Fibroblast of upper back skin (primary cell): ENCODE measurements at places on chromosomes 6 and 20.

DNA sequence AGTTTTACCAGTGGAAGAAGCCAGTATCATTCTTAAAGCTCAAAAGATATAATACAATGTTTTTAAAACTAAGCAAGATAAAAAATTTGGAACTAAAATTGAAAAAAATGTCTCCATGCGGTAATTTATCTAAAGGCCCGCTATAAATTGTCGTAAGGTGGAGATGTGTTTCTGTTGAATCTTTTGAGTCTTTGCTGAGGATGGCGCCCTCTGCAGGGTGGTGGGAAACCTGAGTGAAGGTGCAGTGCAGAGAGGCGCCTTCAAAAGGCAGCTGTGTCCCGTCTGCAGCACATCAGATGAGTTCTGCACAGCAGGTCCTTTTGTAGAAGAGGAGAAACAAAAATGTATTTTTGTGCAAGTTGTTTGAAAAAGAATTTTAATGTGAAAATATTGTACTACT lies 29.4 kb upstream of the KIF25 start:
- no peak for DNase-seq

DNA sequence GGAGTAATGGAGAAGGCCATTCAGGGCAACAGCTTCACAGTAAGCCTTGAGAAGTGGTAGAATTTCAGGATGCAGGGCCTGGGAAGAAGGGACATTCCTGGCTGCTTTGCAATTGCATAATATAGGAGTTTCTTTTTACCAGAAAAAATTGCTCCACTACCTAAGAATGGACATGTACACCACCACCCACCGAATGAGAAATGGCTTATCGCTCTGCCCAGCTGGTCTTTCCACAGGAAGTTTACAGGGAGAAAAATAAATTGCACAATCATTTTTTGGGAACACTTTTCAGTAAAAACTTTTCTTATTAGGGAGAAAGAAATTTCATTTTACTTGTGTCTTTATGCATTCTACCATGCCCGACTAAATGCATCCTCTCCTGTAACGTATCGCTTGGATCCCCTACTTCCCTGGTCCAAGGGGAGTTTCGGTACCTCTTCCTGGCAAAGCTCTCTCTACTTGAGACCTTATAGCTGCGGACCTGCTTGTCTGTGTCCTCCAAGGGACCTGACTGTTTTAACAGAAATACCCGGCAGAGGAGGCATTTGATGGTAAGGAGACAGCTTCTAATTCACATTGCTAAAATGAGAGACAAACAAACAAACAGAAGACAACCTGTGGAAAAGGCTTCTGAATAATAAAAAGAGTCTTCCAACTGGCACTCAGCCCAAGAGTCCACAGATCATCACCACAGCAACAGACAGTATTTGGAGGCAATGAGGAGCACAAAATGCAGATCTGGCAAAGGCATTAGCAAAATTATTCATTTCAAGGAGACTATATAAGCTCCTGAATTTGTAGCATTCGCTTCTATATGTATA lies 54.2 kb downstream of the MAP3K5 start:
- peak; percentile 29 for DNase-seq

DNA sequence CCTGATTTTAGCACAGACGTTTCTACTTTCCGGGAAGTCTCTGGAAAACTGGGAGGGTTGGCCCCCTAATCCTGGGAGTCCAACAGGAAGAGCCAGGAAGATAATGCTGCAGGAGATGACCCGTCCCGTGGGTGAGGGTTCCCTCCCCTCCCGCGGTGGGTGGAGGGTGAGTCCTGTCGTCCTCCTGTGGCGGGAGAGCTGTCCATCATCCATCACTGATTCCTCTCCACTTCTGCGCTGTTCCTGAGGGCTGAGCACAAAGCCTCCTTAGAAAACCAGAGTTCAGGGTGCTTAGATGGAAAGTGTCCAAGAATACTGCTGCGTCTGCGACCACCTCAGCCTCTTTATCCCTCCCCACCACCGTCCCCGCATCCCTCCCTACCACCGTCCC lies 6.1 kb upstream of the CCR6 start:
- DNase-seq = no peak

- no peak for DNase-seq
Measured at GRCh38 chr6:37535759-37536490, 36.2 kb upstream of the CCDC167 start.

- DNase-seq = no peak
Measured at GRCh38 chr20:59159493-59160376, 3.9 kb upstream of the ZNF831 start.

DNA sequence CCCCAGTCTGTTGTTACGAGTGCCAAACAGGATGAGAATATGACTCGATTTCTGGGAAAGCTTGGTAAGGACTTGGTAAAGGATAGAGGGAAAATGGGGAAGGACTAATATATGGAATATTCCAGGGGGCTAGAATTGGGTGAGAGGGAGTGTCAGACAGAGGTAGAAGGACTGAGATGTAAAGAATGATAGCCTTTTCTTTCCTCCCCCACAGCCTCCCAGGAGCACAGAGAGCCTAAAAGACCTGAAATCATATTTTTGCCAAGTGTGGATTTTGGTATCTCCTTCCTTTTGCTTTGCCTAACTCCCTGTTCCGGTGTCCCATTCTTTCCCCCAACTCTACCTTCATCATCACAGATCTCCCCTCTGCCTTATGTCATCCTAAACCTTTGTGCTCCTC lies 3.1 kb downstream of the MSH5 start:
- no peak for DNase-seq

GRCh38 chr6:9766240-9766915 lies 648.5 kb downstream of the TFAP2A start:
- DNase-seq = peak; percentile 48

DNA sequence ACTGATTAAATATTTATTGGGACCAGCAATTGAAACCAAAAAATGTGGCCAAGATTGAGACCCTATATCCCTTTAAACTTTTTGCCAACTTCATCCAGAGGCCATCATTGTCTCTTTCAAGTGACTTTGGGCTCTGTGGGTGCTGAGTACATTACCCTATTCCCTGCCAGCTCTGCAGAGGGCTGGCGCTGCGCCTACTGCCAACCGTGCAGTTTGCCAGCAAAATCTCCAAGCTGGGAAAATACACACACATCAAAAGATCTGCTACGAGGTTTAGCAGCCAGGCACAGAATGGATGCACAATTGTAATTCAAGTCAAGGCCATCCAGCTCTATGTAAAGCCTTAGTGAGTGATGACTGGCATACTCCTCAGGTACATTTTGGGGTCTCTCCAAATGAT lies 125.0 kb downstream of the CBLN4 start:
- no peak for DNase-seq
